ENCODE measurements at places on chromosomes 1 and 21.

DNA sequence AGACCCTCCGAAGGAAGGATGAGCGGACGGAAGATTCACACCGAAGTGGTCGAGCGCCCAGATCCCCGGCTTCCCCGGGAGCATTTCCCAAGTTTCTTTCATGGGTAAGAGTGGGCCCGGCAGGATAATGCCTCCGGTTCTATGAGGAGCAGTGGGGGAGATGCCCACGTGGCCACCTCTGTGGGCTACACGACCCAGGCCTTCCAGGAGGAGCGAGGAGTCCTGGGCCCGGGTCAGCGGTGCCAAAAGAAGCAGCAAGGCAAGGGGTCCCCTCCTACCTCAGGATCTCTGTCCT, 7.9 kb upstream of the NBPF11 start:
- no peak for DNase-seq

DNA sequence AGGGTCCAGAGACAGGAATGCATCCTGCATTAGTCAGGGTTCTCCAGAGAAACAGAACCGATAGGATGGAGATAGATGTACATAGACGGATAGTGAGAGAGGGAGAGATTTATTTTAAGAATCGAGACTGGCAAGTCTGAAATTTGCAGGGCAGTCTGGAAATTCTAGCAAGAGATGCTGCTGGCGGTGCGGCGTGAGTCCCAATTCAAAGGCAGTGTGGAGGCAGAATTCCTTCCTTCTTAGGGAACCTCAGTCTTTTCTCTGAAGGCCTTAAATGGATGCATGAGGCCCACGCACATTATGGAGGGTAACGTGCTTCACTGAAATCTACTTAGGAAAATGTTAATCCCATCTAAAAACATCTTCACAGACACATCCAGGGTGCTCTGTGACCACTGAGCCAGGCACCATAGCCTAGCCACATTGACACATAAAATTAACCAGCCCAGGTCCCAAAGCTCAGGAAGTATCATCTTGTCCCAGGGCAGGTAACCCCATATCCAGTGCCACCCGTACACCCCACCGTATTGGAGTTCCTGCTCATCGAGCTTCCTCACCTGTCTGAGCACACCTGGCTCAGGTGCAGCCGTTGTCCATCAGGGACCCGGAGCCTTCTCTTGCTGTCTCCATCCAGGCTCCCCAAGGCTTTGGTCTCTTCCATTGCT, 9.7 kb upstream of the PKNOX1 start:
- no peak for DNase-seq

- no peak for DNase-seq
Observed at GRCh38 chr1:156487862-156488261, 12.7 kb downstream of the MEF2D start.

DNA sequence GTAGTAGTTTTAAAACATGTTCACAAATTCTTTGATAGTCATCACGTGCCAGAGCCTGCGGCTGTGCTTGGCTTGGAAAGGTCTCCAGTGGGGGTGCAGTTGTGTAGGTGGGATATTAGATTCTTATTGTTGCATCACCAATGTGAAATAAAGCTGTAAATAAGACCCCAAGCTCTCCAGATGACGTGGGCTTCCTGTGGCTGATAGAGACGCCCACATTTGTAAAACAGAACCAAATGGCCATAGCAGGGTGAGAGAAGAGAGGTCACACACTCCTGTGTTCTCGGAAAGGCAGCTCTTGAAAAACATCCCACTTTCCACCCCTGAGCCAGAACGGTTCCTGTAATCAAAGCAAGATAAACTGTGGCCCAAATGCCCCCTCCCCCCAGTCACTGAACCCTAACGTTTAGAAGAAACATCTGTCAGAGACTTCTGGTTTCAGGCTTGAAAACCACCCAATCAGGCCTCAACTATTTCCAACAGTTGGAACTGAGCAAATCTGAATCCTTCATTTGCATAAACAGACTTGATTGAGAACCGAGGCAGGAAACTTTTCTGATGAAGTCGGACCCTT, 6.6 kb upstream of the NTPCR start:
- peak; percentile 34 for DNase-seq

- no peak for DNase-seq
Observed at GRCh38 chr1:214287884-214288283, 6.9 kb downstream of the SMYD2 start.

DNA sequence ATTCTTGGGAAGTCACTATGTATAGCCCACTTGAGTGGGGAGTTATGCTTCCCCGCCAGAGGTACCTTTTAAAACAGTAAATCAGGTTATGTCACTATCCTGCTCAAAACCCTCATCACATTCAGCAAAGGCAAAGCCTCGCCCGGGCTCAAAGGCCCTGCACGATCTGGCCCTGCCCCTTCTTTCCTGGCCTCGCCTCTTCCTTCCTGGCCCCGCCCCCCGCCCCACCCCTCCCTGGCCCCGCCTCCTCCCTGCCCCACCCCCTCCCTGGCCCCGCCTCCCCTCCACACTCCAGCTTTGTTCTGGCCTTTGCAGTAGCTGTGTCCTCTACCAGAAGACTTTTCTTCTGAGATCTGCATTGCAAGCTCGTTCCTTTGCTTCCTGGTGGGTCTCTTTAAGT, 6.6 kb downstream of the LDLRAD2 start:
- DNase-seq: no peak

DNA sequence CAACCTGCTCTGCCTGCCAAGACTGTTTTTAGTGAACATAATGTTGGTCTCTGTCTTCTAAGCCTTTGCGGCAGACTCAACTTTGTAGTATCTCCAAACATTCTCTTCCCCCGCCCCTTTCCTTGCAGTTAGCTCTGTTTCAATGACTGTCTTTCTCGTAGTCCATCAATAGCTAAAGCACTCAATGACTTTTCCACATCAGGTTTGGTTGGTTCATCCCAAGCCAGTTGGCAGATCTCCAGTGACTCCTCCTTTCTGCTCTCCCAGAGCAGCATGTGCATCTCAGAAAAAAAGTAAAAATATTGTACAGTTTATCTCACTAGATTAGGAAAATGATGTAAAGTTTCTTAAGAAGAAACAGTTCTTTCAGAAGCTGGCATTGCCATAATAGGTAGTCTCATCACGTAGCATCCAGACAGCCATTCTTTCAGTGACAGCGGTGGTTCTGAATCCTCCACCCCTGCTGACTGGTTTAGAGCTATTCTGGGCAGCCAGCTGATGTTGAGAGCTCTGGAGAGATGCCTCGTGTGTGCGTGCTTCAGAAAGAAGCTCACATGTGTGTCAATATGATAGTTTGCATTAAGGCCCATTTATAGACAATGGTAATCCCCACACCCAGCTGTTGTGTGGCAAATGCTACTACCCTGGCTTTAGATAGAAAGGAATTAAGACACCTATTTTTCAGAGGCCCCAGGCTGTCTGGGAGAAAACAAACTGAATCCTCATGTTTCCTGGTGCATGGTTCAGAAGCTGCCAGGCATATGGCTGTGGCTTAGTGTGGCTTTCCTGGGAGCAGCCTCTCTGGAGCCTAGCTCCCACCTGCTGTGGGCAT, 53.2 kb downstream of the CNN3 start:
- no peak for DNase-seq
